D721Med (cell line): ENCODE measurements at places on chromosomes 13 and 19.
A peak's percentile ranks its signal among the peaks of the same experiment; 100 is the strongest.

DNA sequence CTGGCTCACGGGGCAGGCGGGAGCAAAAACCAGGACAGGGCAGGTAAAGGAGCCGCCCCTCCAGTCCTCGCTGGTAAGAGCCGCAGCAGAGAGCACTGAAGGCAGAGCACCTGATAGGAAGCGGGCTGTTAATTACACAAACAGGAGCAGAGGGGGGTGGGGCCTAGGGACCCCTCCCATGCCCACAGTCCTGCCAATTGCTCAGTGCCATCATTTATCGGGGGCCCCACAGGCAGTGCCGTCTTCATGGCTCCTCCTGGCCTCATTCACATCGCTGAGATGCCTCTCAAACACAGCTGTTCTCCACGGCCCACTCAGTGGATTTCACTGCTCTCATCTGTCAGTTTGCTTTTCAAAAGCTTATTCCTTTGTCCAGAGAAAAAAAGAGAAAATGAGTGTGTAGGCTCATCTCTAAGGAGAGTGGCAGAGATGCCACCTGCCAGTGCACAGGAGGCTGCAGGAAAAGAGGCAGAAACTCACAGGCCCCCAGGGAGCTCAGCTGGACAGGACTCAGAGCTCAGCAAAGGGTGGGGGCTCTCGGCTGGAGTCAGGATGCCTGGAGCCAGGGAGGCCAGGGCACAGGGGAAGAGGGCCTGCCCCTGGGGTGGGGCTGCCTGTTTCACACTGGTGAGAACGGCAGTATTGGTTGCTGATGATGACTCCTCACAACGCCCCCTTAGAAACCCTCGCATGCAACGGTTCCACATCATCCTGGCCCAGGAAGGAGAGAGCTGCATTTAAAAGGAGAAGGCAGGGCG, 174.6 kb downstream of the COL4A1 start:
- DNase-seq: no peak

- DNase-seq: no peak
Measured at GRCh38 chr13:30366088-30366487, 56.2 kb upstream of the UBE2L5 start.

DNA sequence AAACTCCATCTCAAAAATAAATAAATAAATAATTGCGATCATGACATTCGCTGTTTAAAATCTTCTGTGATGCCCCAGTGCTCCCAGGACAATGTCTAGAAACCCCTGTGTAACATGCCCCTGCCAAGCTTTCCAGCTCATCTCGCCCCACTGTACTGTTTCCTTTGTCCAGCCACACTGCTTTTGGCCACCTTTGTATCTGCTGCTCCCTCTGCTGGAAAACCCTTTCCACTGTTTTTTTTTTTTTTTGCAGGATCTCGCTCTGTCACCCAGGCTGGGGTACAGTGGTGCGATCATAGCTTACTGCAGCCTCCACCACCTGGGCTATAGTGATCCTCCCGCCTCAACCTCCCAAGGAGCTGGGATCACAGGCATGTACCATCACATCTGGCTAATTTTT, 7.5 kb downstream of the PLAUR start:
- no peak for DNase-seq

DNA sequence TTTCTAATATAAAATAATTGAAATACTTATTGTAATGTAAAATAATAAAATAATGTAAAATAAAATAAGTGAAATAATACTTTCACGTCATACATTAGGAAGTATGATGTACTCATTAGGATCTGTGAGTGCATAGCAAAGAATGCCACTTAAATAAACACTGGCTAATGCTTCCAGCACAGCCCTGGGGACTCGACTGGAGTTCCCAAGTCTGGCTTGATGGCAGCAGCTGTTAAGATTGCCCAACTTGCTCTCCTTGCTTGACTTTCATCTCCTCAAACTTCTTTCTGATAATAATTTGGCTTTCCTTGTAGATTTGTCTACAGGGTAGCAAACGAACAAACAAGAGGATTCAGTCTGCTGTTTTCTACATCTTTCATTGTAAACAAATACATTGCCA, 191.9 kb downstream of the COG6 start:
- no peak for DNase-seq

DNA sequence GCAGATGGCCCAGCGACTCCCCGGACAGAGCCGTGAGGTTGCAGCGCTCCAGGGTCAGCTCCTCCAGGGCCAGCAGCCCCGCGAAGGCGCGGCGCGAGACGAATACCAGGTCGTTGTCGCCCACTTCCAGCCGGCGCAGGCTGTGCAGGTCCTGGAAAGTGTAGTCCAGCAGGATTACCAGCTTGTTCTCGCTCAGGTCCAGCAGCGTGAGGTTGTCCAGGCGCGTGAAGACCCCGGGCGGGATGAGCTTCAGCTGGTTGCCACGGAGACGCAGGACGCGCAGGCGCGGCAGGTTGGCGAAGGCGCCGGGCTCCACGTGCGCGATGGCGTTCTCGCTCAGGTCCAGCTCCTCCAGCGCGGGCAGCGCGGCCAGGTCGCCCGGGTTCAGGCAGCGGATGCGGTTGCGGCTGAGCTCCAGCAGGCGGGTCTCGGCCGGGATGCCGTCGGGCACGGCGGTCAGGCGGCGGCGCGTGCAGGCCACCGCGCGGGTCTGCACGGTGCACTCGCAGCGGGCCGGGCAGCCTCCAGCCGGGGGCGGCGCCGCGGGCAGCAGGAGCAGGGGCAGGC, 9.3 kb upstream of the PEAK3 start:
- no peak for DNase-seq

DNA sequence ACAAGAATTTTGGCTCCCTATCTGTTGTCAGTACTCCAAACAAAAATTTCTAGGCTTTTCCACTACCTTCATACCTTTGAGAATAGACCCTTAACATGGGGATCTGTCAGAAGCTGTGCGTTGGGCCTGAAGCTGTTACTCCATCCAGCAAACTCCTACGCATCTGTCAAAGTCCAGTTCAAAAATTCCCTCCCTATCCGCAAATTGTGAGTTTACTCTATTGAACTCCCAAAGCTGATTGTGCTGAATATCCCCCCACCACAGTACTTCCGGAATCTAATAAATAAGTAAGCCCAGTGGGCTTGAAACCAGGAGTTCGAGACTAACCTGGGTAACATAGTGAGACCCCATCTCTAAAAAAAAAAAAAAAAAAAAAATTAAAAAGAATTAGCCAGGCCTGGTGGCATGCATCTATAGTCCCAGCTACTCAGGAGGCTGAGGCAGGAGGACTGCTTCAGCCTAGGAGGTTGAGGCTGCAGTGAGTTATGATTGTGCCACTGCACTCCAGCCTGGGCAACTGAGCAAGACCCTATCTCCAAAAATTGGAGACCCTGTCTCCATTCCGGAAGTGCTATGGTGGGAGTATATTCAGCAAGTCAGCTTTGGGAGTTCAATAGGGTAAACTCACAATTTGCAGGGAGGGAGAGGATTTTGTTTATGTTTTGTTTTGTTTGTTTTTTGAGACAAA, 930 bp upstream of the FBN3 start:
- peak; percentile 19 for DNase-seq

DNA sequence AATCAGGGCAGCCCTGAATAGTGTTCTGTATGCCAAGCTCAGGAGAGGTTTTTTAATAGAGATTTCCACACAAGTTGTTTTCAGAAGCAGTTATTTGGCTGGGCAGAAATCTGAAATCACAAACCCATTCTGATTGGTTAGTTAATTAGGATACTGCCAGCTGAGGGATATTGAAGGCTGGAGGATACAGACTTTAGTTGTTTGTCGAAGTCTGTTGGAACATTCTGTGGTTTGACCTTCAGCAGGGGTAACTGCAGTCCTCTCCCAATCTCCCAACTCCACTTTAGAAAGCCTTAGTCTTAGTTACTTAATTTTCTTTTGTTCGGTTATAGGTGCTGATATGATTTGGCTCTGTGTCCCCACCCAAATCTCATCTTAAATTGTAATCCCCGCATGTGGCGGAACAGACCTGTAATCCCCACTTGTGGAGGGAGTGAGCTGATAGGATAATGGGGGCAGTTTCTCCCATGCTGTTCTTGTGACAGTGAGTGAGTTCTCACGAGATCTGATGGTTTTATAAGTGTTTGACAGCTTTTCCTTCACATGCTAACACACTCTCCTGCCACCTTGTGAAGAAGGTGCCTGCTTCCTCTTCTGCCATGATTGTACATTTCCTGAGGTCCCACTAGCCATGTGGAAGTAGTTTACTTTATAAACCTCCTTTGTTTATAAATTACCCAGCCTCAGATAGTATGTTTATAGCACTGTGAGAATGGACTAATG, 169.2 kb downstream of the GPC5 start:
- DNase-seq: no peak

GRCh38 chr13:65943708-65944107, 1286.4 kb downstream of the PCDH9 start:
- DNase-seq: no peak

DNA sequence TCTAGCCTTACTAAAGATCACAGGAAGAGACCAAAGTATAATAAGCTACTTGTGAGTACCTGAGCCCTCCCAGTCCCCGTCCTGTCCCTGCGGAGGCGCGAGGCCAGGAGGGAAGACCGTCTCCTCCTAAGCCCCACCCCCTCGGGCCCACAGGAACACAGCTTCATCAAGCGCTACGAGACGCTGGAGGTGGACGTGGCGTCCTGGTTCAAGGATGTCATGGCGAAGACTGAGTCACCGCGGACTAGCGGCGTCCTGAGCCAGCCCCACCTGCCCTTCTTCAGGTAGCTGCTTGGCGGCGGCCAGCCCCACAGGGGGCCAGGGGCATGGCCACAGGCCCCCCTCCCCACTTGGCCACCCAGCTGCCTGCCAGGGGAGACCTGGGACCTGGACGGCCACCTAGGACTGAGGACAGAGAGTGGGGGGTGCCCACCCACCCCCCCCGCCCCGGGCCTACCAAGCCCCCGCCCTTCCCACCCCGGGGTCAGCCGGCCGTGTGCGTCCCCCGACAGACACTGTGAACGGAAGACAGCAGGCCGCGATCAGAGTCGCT, 2.4 kb upstream of the TGFBR3L start:
- no peak for DNase-seq
